ENCODE measurements at places on chromosomes 7 and 10.

DNA sequence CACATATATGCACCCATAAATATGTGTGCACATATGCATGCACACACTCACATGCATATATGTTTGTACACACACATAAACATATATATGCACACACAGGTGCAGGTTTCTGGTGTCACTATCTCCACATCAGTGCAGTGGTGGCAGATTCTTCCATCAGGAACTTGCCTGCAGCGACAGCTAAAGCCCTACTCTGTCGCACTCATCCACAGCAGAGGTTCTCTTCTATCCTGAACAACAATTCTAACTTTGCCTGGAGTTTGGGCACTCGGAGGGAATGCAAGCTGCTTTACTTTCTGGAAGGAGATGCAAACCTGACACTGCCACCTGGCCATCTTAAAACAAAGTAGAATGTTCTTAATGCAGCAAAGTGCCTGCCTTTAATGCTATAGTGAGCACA lies 745.8 kb downstream of the GRID1 start:
- no peak for DNase-seq

DNA sequence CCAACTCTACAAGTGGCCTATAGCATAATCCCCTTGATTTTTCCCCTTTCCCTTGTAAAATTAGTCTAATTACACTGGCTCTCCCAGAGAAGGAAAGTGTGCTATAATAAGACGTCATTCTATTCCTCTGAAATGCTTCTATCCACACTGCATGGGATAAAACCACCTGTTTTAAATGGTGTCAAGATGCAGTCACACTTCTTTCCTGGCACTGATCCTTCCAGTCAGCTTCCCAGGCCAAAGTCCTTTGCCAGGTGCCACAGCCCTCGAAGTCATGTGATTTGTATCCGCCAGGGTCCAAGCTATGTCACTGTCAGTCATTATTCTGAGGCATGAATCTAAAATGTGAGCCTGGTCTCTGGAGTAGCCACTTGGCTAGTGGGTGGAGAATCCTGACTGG lies 169.0 kb upstream of the KIAA1217 start:
- no peak for DNase-seq

DNA sequence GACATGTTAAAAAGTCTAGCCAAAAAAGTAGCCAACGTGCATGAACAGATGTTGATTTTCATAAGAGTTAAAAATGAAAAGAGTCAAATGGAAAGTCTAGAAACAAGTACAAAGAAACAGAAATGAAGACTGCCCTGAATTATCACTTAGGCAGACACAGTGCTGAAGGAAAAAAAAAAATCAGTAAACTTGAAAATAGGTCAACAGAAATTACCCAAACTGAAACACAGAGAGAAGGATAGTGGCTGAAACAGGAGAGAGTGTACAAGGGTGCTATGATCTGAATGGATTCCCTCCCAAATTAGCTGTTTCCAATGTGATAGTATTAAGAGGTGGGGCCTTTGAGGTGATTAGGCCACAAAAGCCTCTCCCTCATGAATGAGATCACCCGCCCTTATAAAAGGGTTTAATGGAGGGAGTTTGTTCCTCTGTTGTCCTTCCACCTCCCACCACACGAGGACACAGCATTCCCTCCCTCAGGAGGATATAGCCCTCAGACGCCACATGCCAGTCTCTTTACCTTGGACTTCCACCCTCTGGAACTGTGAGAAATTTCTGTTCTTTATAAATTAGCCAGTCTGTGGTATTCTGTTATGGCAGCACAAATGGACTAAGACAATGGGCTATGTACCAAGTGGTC lies 249.7 kb downstream of the AHR start:
- no peak for DNase-seq

- DNase-seq = no peak
These were observed 14.4 kb downstream of the FGFR2 start for GRCh38 chr10:121583857-121584256.

GRCh38 chr7:12694817-12695216 lies 7.4 kb downstream of the ARL4A start:
- no peak for DNase-seq

DNA sequence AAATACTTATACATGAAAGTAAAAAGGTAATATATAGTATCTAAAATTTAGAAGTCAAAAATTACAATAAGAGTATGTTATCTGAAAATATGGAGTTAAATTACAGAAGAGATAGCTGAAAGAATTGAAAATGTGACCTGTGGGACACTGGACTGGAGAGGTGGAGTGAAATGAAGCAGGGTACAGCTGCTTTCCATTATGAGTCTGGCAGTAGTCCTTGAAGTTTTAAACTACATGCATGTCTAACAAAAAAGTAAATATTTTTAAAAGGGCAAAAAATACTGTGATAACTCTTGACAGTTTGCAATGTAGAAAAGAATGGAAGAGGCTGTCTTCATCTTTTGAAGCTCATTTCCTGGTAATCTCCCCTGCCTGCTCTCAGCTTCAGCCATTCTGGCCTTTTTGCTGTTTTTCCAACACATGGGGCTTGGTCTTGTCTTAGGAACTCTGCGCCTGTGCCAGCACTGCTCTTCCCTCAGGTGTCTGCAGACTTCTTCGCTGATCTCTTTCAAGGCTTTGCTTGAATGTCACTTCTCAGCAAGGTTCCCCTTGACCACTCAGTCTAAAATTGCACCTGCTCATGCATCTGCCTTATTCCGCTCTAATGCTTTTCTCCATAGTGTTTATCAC lies 36.9 kb downstream of the PTPRZ1 start:
- DNase-seq = no peak

DNA sequence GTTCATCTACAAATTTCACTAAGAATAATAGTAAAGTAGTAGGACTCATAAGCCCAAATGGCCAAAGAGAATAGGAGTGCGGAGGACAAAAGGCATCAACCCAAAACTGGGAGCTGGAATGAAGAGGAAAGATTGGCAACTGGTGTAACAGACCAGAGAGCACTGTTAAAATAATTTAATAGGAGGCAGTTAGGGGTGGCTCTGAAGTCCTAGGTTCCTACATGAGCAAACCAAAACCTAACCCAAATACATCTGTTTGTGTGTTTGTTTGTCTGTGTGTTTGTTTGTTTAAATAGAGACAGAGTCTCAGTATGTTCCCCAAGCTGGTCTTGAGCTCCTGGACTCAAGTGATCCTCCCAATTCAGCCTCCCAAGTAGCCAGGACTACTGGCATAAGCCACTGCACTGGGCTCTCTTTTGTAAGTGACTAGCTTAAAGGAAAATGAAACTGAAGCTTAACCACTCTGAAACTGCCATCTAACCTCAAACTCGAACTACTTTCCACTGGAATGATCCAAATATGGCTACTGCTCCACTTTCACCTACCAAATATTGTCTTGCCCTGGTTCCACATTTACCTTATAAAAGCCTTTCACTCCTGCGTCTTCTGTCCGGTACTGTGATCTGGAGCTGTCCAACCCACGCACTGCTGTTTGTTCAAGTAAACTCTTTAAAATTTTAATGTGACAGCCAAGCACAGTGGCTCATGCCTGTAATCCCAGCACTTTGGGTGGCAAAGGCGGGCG lies 94.9 kb downstream of the AKR1D1 start:
- no peak for DNase-seq

DNA sequence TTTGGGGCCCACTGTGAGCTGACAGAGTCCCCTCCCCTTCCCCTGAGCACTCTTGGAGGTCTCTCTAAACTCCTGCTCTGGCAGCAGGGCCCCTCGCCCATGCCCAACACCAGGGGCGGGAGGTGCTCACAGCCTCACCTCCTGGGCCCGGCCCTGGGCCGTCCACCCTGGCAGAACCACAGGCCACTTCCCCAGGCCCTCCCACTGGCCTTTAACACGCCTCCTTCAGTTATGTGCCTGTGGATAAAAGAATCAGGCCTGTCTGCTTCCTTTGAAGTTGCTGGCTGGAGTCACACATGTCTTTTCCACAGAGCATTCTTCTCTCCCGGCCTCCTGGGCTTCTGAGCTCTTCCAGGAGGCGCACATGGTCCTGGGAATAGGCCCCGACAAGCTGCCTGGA lies 10.2 kb downstream of the MYL10 start:
- no peak for DNase-seq
